Large intestine (tissue), 12 donors: ENCODE measurements at places on chromosomes 1 and 21. TPM values are rescaled to one million over a fixed set of nuclear protein-coding genes. Genes with fewer than 3 reads are reported as not detected.
A peak's percentile ranks its signal among the peaks of the same experiment; 100 is the strongest.

SPRR2E gene
- polyA plus RNA-seq, result not detected

MYOC gene
- 0.60 TPM for polyA plus RNA-seq

S100A2 gene
- 0.67 TPM for polyA plus RNA-seq

B3GALT2 gene
- 4.9 TPM for polyA plus RNA-seq

LAMC2 gene
- 33.4 TPM for polyA plus RNA-seq

KCNC4 gene
- polyA plus RNA-seq, result 3.5 TPM

KCNT2 gene
- 3.5 TPM for polyA plus RNA-seq

CYP2J2 gene
- 21.3 TPM for polyA plus RNA-seq

MNDA gene
- 3.6 TPM for polyA plus RNA-seq

DNA sequence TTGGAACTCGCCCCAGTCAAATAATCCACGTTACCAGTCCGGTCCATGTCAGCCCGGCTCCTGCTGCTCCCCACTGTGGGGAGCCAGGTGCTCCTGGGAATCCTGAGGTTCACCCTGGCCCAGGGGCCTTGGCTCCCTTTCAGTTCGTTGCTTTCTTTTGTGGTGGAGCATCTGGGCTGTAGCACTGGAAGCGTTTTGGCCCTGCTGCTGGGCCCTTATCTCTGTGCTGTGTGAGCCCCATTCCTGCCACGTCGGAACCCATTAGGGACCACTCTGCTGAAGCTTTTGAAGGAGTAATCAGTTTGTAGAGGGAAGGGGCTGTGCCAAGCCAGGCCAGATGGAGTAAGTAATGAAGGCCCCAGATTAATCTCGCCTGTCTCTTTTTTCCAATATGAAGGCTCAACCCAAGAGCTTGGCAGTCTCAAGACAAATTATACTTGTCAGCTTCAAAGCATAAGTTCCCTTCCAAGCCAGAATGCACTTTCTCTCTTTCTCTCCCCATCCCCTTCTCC is 82.3 kb downstream of the PGM1 start:
- H3K36me3 ChIP-seq, result no peaks in the 10 kb centered on the region
- peaks cover 8% of the 10 kb centered on the region for H3K4me1 ChIP-seq
- H3K4me3 ChIP-seq, result no peak overlapping the region
- no peak for DNase-seq
- no peaks in the 10 kb centered on the region for H3K27me3 ChIP-seq

DNA sequence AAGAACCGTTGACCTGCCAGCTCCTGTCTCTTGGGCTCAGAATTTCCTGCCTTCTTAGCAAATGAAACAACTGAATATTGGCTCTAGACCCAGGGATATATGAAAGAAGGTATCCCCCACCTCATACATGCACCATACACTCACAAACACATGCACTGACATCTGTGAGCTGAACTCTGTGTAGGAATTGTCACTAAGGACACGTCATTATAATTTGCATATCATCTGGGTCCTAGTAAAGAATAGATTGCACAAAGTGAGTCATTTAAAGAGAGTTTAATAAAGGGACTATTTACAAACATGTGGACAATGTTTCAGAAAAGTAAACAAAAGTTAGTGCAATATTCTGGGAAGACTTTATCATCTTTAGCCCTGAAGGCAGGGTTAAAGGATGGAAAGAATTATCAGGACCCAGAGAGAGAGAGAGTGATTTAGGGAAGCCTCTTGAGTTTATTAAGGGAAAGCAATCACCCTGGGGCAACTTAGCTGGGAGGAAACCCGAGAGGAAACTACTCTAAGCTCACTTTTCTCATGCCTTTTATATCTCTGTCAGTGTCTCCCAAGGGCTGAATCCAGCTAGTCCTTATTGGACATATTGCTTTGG is 74.1 kb upstream of the PLA2G4A start:
- no peaks in the 10 kb centered on the region for H3K4me1 ChIP-seq
- no peak overlapping the region for H3K4me3 ChIP-seq
- H3K36me3 ChIP-seq, result no peaks in the 10 kb centered on the region
- H3K27ac ChIP-seq, result no peak overlapping the region
- H3K27me3 ChIP-seq, result no peaks in the 10 kb centered on the region

DNA sequence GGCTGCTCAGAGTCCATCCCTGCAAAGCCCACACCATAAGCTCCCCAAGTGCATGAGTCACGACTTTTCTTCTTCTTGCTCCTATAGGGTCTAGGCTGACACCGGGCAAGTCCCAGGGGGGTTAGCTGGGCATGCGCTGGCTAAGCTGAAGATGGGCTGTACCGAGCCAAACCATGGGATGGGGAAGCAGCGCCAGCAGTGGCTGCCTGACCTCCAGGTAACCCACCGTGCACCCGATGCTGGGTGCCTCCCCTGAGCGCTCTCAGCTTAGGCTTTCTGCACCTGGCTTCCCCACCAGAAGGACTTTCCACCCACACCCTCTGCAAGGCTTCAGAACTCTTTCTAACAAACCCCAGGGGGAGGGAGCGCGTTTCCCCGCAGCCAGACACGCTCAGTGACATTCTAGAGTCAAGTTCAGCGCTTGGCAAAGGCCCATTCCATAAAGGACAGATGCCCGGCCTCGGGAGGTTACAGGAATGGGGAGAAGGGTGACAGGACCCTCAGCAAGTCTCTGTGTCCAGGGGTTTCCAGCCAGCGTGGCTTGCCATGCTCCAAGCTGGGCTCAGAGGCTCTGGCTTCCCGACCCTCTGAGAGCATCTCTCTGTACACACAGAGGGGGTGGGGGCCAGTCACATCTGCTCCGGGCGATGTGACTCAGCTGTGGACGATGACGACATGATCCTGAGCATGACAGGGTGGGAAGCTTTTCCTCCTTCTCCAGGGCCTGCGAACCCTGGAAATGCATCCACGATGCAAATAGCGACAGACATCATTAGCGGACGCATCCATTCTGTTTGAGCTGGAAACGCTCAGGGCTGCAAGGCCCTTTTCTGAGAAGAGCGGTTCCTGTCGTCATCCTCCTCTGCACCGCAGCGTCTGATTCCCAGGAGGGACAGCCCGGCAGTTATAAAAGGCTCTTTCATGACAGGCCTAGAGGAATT is 107.8 kb downstream of the SIK1 start:
- no peak overlapping the region for H3K4me3 ChIP-seq
- H3K27ac ChIP-seq, result peak overlapping the region; percentile 59
- DNase-seq, result peak; percentile 50
- H3K27me3 ChIP-seq, result no peaks in the 10 kb centered on the region

- peaks cover 36% of the 10 kb centered on the region for H3K36me3 ChIP-seq
- H3K27ac ChIP-seq, result no peak overlapping the region
- DNase-seq, result no peak
- no peak overlapping the region for H3K4me3 ChIP-seq
- H3K27me3 ChIP-seq, result peaks cover 10% of the 10 kb centered on the region
Measured at GRCh38 chr1:2523191-2523890, 3.1 kb downstream of the PANK4 start.

DNA sequence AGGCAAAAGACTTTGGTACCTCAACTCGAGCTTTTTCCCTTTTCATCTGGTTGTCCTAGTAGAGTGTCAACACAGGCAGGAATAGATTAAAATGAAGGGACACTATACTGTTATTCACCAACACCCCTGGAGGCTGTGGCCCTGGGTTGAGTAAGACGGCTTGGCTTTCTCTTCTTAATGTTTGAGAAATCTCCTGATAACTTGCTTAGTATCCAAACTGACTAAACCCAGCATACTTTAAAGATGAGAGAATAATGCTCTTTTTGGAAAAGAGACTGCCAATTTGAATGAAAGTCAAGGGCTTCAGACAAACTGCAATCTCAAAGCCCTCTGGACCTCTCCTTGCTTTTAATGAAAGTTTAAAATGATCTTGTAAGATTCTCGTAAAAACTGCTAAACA is 2.6 kb upstream of the SLC30A1 start:
- H3K27me3 ChIP-seq, result no peaks in the 10 kb centered on the region
- H3K36me3 ChIP-seq, result no peaks in the 10 kb centered on the region
- DNase-seq, result no peak

DNA sequence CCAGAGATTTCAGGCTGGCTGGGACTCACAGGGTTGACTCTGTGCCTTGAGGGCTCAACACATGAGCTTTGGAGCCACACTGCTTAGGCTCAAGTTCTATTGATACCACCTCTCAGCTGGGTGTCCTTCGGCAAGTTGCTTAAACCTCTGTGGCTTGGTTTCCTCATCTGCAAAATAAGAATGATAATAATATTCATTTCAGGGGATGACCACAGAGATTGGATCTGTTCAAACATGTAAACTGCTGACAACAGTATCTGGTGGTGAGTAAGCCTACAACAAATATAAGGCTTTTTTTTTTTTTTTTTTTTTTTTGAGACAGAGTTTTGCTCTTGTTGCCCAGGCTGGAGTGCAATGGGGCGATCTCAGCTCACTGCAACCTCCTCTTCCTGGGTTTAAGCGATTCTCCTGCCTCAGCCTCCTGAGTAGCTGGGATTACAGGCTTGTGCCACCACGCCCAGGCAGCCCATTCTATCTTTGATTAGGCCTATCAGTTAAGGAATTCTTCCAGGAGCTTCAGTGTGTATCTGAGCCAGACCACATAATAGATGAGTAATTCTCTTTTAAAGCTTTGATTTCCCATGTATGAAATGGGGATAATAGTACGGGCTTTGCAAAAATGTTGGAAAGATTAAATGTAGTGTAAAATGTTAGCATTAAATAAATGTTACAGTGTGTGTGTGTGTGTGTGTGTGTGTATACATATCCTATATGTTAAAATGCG is 437.6 kb downstream of the PRDM2 start:
- H3K4me3 ChIP-seq, result no peak overlapping the region
- H3K4me1 ChIP-seq, result no peaks in the 10 kb centered on the region
- no peaks in the 10 kb centered on the region for H3K36me3 ChIP-seq
- no peak overlapping the region for H3K27ac ChIP-seq

DNA sequence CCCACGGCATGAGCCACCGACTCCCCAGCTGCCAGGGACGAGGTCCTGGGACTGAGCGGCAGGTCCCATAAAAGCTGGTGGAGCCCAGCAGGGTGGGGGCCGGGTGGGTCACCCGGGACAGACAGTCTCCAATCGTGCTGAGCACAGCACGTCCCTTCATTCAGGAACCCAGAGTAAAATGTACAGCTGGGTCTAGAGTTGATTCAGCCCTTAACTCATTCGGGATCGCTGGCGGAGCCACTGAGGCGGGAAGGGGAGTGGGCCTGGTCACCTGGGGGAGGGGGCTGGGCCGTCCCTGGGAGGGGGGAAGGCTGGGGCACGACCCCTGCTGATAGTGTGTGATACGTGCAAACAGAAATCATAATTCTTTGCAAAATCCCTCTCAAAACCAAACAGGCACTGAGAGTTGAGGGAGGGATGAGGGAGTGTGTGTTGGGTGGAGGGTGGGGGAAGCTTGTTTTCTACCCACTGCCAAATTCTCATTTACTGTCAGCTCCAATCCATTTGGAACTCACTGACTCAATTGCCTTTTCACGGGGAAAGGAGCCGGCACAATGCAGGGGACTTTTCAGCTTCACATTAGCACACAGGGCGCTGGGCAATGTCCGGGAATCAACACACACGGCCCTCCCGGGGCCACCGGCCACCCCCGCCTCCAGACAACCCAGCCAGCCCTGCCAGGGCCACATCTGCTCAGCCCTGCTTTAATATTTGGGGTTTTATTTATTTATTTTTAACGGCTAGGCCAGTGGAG is 13.8 kb downstream of the CASZ1 start:
- H3K27me3 ChIP-seq, result no peaks in the 10 kb centered on the region
- H3K4me1 ChIP-seq, result peaks cover 19% of the 10 kb centered on the region
- DNase-seq, result no peak
- no peaks in the 10 kb centered on the region for H3K36me3 ChIP-seq

- no peaks in the 10 kb centered on the region for H3K4me1 ChIP-seq
- H3K4me3 ChIP-seq, result no peak overlapping the region
- no peak overlapping the region for H3K27ac ChIP-seq
- peaks cover 68% of the 10 kb centered on the region for H3K27me3 ChIP-seq
- H3K36me3 ChIP-seq, result no peaks in the 10 kb centered on the region
- no peak for DNase-seq
Measured at GRCh38 chr1:34884961-34885360, 25.4 kb upstream of the SMIM12 start.

DNA sequence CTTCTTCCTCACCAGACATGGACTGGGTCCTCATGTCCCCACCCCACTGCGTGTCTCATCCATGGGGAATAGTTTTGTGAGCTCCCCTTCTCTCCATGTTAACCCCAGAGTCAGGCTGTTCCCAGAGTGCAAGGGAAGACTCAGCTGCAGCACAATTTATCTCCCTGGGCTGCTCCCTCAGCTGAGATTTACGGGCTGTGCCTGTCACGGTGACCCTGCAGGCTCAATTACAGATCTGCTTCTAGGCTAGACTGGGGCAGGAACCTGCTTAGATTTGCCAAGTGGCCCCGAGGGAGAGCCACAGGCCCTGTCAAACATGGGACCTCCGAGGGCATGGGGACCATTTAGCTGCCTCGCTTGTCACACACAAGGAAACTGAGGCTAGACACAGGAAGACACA is 37.8 kb downstream of the CDCP2 start:
- H3K27me3 ChIP-seq, result no peaks in the 10 kb centered on the region
- no peaks in the 10 kb centered on the region for H3K4me1 ChIP-seq
- no peaks in the 10 kb centered on the region for H3K36me3 ChIP-seq

GRCh38 chr1:192418552-192419285 is 101.9 kb downstream of the RGS21 start:
- no peak for DNase-seq
- H3K36me3 ChIP-seq, result no peaks in the 10 kb centered on the region
- H3K4me1 ChIP-seq, result no peaks in the 10 kb centered on the region
- no peak overlapping the region for H3K4me3 ChIP-seq
- H3K27ac ChIP-seq, result no peak overlapping the region
- no peaks in the 10 kb centered on the region for H3K27me3 ChIP-seq

GRCh38 chr1:243501002-243501401 is 245.2 kb downstream of the SDCCAG8 start:
- H3K27me3 ChIP-seq, result no peaks in the 10 kb centered on the region
- H3K27ac ChIP-seq, result no peak overlapping the region
- peaks cover 14% of the 10 kb centered on the region for H3K36me3 ChIP-seq
- DNase-seq, result no peak
- H3K4me1 ChIP-seq, result no peaks in the 10 kb centered on the region

- peaks cover 15% of the 10 kb centered on the region for H3K4me1 ChIP-seq
- H3K4me3 ChIP-seq, result no peak overlapping the region
- H3K36me3 ChIP-seq, result no peaks in the 10 kb centered on the region
- DNase-seq, result peak; percentile 27
- H3K27me3 ChIP-seq, result no peaks in the 10 kb centered on the region
- peak overlapping the region; percentile 49 for H3K27ac ChIP-seq
Measured at GRCh38 chr1:182968836-182969734, 16.1 kb upstream of the SHCBP1L start.

DNA sequence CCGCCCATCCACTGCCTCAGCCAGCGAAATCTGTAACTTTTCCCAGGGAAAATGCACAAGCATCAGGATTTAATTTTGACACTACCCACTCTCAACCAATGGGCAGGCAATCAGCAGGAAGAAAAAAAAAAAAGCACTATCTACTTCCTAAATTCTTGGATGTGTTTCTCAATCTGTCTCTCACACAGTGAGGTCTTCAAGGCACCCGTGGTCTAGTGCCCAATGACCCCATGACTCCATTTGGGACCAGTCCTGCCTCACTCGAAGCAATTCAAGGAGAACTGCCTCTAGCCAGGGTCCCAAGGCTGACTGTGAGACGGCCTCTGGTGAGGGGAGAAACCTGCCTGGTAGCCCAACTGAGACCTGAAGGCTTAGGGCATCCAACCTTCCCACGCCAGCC is 35.9 kb downstream of the CSF1 start:
- H3K4me1 ChIP-seq, result peaks cover 15% of the 10 kb centered on the region
- no peak overlapping the region for H3K27ac ChIP-seq
- H3K36me3 ChIP-seq, result no peaks in the 10 kb centered on the region

GRCh38 chr1:119713039-119713748 is 1.5 kb downstream of the PHGDH start:
- peak overlapping the region; percentile 82 for H3K4me3 ChIP-seq
- H3K27ac ChIP-seq, result peak overlapping the region; percentile 78
- H3K4me1 ChIP-seq, result peaks cover 32% of the 10 kb centered on the region
- no peaks in the 10 kb centered on the region for H3K27me3 ChIP-seq
- DNase-seq, result no peak
